Stimulated activated naive CD4-positive, alpha-beta T cell treated with Interleukin-2 at 50 U/mL for 16 hours (primary cell): ENCODE measurements at places on chromosomes 1 and 21.

GRCh38 chr1:19730232-19730631 is 65.6 kb downstream of the HTR6 start:
- DNase-seq, result no peak

DNA sequence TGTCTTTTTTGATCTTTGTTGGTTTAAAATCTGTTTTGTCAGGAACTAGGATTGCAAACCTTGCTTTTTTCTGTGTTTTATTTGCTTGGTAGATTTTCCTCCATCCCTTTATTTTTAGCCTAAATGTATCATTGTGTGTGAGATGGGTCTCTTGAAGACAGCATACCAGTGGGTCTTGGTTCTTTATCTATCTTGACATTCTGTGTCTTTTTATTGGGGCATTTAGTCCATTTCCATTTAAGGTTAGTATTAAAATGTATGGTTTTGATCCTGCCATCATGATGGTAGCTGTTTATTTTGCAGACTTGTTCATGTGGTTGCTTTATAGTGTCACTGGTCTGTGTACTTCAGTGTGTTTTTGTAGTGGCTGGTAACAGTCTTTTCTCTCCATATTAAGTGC is 14.1 kb downstream of the ZNF678 start:
- DNase-seq, result no peak

DNA sequence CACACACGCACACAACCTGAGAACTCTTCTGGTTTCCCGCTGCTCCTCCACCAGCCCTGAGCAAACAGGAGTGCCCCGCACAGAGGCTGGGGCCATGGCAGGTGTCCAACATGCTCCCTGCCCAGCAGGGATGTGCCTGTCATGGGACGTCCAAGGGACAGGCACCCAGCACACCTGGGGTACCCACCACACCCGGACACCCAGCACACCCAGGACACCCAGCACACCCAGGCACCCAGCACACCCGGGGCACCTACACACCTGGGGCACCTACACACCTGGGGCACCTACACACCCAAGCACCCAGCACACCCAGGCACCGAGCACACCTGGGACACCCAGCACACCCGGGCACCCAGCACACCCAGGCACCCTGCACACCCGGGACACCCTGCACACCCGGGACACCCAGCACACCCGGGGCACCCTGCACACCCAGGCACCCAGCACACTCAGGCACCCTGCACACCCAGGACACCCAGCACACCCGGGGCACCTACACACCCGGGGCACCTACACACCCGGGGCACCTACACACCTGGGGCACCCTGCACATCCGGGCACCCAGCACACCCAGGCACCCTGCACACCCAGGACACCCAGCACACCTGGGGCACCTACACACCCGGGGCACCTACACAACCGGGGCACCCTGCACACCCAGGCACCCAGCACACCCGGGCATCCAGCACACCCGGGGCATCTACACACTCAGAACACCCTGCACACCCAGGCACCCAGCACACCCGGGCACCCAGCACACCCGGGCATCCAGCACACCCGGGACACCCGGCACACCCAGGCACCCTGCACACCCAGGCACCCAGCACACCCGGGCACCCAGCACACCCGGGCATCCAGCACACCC is 37.9 kb downstream of the UBE2G2 start:
- DNase-seq, result no peak

DNA sequence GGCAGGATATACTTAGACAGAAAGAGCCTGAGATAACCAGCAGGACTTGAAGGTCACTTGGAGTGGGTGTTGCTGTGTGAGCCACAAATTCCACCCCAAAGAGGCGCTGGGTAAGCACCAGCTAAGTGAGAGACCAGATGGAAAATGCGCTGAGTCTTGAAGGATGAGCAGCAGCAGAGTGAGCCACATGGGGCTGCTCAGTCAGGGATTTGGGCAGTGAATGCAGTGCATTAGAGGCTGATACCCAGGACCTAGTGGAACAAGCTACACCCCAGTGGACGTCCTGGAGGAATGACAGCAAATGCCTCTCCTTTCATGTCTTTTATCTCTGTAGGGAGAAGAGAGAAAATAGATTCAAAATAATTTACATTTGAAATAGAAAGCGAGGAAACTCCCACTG is 11.3 kb downstream of the GRIK1 start:
- no peak for DNase-seq
